Astrocyte (in vitro differentiated cells and primary cell): ENCODE measurements at places on chromosomes 16 and 17. TPM values are rescaled to one million over a fixed set of nuclear protein-coding genes. Genes with fewer than 3 reads are reported as not detected.

DNA sequence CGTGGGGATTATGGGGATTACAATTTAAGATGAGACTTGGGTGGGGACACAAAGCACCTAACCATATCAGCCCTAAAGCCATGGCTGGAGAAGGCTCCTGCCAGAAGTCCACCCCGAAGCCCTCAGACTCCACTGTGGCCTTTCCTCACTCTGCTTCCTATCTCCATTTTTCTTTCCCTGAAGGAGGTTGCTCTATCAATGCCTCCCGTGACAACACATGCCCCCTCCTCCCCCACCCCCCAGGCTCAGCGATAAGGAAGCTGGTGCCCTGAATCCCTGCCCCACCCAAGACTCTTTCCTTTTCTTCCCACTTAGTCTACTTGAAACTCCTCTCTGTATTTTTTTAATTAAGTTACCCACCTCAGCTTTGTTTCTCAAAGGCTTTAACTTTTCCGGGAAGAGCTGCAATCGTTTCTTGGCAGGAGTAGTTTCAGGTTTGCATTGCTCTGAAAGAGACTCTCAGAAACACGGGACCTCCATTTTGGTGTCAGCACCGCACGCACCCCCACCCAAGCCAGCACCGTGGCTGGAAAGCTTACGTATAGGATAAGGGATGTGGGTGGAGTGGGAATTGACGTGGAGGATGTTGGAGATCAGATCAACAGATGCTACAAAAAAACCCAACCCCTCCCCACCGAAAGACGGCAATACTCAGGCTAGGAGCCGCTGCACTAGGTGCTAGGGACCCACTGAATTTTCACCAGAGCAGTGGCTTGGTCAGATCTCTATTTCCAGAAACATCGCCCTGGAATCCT, 15.2 kb upstream of the CA4 start:
- H3K36me3 ChIP-seq: no peaks in the 10 kb centered on the region
- H3K27ac ChIP-seq: peak overlapping the region; percentile 63
- peaks cover 12% of the 10 kb centered on the region for H3K4me1 ChIP-seq
- H3K4me3 ChIP-seq: peak overlapping the region; percentile 82
- DNase-seq: peak; percentile 39
- peaks cover 18% of the 10 kb centered on the region for H3K27me3 ChIP-seq

- H3K27me3 ChIP-seq: no peaks in the 10 kb centered on the region
- peaks cover 27% of the 10 kb centered on the region for H3K4me1 ChIP-seq
- peak overlapping the region; percentile 95 for H3K4me3 ChIP-seq
- H3K27ac ChIP-seq: peak overlapping the region; percentile 84
- peak; percentile 62 for DNase-seq
Measured at GRCh38 chr17:72592242-72592966, 471.6 kb downstream of the SOX9 start.

GRCh38 chr17:66576473-66576872, 258.4 kb upstream of the CACNG5 start:
- no peak overlapping the region for H3K4me3 ChIP-seq
- H3K4me1 ChIP-seq: peaks cover 10% of the 10 kb centered on the region
- H3K27ac ChIP-seq: no peak overlapping the region
- H3K36me3 ChIP-seq: no peaks in the 10 kb centered on the region
- DNase-seq: no peak
- no peaks in the 10 kb centered on the region for H3K27me3 ChIP-seq

GRCh38 chr16:4692460-4693295, 684 bp upstream of the NUDT16L1 start:
- H3K36me3 ChIP-seq: peaks cover 11% of the 10 kb centered on the region
- H3K27me3 ChIP-seq: no peaks in the 10 kb centered on the region

TVP23A gene
- total RNA-seq: 0.34 and 0.70 TPM in 2 replicates

NUP88 gene
- total RNA-seq: 43.3 and 46.6 TPM in 2 replicates
